ENCODE measurements at places on chromosomes 12 and 14.

DNA sequence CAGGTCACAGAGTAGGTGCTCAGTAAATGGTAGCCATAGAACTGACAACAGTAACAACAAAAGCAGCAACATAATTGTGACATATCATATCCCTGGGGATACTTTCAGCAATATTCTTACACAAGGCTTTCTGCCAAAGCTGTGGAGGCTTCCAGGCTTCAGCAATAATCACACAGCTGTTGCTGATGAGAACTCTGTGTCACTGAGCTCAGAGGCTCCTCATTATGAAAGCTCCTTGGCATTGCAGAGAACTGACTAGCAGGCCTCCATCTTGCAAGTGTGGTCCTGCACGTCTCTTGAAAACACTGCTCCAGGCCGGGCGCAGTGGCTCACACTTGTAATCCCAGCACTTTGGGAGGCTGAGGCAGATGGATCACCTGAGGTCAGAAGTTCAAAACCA is 97.3 kb upstream of the BTG1 start:
- no peak for DNase-seq

GRCh38 chr14:54098536-54098935 is 141.9 kb upstream of the BMP4 start:
- no peak for DNase-seq

DNA sequence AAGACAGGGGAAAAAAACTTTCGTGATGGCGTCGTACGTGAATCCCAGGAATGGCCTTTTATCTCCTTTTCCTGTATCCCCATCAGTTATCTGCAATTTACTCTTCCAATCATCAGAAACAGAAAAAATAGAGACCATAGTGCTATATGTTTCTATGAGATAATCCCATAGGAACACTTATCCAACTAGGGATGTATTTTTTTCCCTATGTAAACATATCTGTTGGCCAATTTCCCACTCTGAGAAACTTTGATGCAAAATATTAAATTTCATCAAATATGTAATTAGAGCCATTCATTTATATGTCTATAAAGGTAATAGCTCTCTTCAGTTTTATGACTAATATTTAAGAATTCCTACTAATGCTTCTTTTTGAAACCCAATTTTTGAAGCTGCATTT is at the start of gene OR4K13:
TSS of gene OR4K13 (minus strand) at position 101 of the 400 bp plus-strand sequence. CDS start 1,280 bp downstream, outside the sequence.
- no peak for DNase-seq

GRCh38 chr14:104553166-104554087 is 26.1 kb upstream of the C14orf180 start:
- no peak for DNase-seq

GRCh38 chr12:106498056-106498455 is 84.7 kb upstream of the RFX4 start:
- no peak for DNase-seq

DNA sequence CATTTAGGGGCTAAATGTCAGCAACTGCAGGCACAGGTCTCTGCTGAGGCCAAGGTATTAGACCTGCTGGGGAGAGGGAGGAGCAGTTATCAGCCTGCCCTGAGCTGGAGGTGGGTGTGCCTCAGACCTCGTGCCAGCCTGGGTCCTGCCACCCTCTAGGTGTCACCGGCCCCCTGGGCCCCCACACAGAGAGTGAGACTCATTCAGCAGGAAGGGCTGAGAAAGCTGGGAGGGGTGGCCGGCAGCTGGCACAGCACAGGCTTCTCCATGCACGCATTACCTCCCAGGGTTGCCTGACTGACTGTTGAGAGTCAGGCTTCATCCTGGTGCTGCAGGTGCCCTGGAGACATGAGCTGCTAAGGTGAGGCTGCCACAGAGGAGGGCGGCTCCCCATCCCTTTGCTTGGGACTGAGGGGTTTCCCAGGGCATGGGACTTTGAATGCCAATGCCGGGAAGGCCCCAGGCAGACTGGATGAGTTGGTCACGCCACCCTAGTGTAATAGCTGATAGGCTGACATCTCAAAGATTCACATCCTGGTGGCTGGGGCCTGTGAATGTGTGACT is 75.3 kb upstream of the C14orf180 start:
- DNase-seq: no peak

- no peak for DNase-seq
Measured at GRCh38 chr14:102807013-102807406, 29.8 kb downstream of the TRAF3 start.

DNA sequence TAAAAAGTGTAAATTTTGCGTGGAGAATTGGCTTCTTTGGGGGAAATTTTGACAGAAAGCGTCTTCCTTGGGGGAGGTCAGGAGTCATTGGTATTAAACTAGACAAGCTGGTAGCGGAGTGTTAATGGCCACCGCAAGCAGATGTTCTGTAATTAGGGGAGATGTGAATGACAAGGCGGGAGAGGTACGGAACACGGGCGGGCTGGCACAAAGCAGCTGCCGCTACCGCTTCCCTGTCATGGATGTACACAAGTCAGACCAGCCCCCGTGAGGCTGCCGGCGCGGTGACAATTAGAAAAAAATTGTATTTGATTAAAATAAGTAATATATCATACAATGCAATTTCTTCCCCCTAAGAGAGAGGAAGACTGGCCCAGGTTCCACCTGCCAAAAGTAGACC is 501.6 kb downstream of the VRK1 start:
- DNase-seq: no peak

- peak; percentile 46 for DNase-seq
Measured at GRCh38 chr14:25048170-25049016, 1.6 kb downstream of the STXBP6 start.

- DNase-seq: no peak
Measured at GRCh38 chr12:106766393-106766826, 8.1 kb upstream of the RIC8B start.

DNA sequence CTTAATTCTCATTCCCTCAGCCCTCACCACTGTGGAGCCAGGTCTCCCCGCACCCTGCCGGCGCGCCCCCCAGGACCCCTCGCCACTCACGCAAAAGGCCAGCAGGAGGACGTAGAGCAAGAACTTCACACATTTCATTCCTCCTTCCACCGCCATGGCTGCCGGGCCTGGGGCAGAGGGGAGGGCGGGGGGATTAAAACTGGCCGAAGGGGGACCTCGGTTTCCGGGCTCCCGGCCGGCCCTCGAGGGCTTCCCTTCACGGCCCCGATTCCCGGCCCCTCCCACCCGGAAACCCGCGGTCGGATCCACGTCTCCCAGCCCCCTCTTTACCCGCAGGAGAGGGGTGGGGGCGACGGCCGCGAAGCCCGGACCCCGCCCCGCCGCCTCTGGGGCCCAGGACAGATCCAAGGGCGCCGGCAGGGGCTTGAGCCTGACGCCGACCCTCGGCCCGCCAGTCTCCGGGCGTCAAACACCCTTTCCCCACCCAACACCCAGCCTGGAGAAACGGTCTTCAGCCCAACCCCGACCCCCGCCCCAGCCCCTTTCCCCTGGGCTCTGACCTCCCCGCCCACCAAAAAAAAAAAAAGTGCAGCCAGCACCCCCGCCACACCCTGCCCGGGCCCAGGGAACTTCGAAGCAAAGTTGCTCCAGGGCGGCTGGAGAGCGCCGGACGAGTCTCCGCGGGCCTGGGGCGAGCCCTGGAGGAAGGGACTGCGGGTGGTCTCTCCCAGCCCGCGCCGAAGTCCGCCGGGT is 447 bp downstream of the CD63 start:
- peak; percentile 78 for DNase-seq

GRCh38 chr12:550473-551260 is 90.9 kb downstream of the B4GALNT3 start:
- no peak for DNase-seq

DNA sequence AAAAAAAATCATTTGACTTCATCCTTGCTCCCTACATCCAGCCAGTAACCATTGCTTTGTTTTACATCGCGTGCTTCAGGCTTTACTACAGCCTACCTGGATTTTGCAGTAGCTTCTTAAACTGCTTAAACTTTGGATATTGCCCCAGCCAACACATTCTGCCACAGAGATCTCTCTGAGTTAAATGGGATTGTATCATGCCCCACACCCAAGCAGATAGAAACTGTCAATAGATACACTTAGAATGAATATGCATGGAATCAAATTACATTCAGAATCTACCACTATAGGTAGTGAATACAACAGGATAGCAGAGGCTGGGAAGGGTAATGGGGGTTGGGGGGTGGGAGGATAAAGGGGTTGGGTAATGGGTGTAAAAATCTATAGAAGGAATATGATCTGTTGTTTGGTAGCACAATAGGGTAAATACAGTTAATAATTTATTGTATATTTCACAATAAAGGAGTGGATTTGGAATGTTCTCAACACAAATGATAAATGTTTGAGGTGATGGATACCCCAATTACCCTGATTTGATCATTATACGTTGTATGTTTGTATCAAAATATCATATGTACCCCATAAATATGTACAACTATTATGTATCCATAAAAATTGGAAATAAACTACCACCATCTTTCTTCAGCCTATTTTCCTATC is 2.7 kb upstream of the MYRFL start:
- no peak for DNase-seq

GRCh38 chr12:1201030-1201429 is 210.0 kb downstream of the ERC1 start:
- DNase-seq: no peak

DNA sequence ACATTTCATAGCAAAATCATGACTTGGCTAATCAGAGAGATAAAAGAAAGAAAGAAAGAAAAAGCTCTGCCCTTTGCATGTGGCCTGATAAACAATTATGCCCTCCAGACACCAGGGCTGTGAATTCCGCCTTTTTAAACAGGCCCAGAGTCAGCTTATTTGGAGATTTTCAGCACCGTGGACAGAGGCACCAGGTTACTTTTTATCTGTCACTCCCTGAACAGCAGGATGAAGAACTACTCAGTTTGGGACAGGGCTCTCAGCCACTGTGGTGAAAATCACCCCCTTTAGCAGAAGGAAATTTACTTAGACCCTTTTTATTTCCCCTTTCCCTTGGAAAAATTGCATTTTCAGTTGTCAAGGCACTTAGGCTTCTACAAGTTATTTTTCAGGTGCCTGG is 359.9 kb downstream of the NRXN3 start:
- DNase-seq: no peak

GRCh38 chr12:43832463-43833168 is 3.3 kb upstream of the TMEM117 start:
- DNase-seq: no peak

DNA sequence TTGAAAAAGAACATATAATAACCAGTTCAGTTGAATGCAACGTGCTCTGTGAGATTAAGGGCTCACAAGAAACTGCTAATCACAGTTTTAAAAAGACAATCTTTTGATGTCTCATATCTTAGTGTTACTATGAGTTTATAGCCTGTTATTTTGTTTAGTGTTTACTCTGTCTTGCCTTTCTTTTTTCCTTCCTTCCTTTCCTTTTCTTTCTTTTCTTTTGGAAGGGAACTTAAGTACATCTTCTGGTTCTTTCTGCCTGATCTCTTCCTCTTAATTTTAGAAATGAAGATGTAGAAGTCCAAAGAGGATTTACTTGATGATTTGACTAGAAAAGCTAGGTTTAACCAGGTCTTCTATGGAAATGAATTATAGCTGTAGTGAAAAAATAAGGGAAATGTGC is 38.2 kb downstream of the WNK1 start:
- DNase-seq: no peak

DNA sequence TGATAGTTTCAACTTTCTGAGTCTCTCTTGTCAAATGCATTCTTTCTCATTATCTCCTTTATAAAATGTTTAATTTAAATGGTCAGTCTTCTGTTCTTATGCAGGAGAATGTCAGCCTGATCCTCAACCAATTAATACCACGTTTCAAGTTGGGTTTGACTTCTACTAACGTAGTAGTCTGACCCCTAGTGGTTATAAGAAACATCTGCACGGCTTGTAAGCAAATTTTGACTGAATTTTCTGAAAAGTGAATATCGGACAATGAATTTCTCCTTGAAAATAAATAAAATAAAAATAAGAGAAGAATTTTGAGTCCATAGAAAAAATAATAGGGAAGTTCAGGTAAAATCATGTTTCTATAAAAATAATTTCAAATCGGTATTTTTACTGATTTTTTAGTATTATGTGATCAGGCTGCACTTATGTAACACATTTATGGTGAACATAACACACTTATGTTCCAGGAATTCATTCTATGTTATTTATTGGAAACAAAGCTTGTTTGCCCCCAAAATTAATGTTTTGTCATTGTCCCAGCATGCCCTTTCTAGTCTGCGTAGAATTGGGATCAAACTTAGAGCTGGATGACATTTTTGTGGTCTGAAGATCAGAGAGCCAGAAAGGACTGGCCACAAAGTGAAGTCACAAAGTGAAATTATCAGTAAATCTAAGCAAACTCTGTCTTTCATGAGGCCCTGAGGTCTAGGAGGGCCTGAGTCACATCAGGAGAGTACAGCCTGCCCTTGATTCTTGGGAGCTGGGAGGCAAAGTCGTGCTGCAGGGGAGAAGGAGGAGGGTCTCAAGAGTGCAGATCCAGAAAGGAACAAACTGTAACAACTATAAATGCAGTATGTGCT is 101.2 kb upstream of the STXBP6 start:
- DNase-seq: no peak

DNA sequence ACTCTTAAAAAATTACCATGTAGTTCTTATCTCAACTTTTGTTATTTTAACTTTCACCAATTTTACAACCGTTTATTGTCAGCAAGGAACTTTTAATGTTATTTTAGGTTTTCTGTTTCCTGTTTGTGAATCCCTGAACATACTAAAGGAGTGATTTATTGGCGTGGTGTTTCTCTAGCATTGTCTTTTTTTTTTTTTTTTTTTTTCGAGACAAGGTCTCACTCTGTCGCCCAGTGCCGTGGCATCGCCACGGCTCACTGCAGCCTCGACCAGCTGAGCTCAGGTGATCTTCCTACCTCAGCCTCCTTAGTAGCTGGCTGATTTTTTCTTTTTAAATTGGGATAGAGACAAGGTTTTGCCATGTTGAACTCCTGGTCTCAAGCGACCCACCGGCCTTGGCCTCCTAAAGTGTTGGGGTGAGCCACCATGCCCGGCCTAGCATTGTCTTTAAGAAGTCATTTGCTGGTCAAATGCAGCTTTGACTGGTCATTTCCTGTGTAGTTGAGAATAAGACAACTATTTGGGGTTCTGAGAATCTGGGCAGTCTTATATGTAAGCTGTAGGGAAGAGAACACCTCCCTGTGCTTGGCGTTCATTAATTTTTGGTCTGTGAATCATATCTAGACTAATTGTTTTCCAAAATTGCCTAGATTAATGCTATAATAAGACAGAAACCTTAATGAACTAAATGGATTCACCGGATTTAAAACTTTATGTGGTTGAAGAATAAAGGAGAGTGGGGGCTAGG is 2.1 kb downstream of the WASHC4 start:
- no peak for DNase-seq

DNA sequence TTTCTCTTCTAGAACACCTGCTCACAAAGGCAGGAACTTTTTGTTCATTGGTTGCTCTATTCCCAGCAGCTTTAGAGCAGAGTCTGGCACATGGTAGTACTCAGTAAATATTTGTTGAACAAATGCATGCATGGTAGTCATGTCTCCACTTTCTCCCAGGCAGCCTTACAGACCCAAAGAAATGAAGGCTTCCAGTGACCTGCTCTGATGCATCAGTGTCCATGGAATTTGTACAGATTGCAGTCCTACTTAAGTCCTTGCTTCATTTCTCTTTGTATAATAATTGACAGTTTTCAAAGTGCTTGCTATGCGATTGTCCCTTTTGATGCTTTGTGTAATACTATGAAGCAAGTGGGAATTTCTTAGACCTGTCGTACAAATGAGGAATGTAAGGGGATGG is 119.6 kb downstream of the DERA start:
- DNase-seq: no peak
